ENCODE measurements at places on chromosomes 4 and X.

DNA sequence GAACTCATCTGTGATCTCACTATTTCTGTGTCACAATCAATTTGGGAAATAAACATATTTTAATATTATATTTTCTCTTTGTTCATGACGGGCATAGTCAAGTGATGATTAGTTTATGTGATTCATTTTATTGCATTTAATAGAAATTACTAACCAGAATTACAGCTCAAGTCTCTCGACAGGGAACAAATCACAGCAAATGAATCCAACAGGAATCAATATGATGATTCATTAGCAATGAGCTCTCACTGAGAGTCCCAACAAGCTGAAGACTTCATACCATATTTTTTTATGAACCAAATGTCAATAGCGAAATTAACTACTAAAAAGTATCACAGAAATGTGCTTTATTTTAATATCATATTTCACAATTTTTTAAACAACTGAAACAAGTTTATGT lies 649.7 kb downstream of the GRID2 start:
- no peak for DNase-seq

DNA sequence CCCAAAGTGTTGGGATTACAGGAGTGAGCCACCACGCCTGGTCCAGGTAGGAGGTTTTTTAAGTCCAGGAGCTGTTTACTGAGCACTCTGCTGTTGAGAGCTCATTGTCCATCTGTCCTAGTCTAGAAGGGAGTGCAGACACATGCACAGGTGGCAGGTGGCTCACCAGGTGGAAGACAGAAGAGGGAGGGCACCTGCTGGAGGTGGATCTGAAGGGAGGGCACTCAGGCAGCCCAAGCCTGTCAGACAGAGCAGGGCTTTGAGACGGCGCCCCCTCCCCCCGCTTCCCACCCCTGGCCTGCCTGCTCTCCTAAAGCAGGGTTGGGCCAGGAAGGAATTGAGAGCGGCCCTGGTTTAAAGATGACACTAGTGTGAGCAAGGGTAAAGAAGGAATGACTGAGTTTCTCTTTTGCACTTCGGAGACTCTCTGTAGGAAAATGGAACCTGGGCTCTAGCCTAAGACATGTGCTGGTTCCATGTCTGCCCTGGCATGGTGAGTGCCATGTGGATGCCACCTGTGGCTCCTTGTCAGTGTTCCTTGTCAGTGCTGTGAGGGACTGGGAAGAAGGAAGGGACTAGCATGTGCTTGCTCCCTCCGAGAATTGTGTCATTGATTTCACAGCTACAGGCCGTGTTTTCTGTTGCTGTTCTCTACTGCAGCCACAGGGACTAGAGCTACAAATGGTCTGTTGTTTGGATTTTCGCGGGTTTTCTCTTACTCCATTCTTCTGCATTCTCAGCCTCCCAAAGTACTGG lies 108.6 kb downstream of the TNIP2 start:
- no peak for DNase-seq

- DNase-seq: no peak
Measured at GRCh38 chr4:7353846-7354610, 80.7 kb downstream of the PSAPL1 start.

GRCh38 chr4:83782591-83782990 lies 246.7 kb downstream of the GPAT3 start:
- no peak for DNase-seq

DNA sequence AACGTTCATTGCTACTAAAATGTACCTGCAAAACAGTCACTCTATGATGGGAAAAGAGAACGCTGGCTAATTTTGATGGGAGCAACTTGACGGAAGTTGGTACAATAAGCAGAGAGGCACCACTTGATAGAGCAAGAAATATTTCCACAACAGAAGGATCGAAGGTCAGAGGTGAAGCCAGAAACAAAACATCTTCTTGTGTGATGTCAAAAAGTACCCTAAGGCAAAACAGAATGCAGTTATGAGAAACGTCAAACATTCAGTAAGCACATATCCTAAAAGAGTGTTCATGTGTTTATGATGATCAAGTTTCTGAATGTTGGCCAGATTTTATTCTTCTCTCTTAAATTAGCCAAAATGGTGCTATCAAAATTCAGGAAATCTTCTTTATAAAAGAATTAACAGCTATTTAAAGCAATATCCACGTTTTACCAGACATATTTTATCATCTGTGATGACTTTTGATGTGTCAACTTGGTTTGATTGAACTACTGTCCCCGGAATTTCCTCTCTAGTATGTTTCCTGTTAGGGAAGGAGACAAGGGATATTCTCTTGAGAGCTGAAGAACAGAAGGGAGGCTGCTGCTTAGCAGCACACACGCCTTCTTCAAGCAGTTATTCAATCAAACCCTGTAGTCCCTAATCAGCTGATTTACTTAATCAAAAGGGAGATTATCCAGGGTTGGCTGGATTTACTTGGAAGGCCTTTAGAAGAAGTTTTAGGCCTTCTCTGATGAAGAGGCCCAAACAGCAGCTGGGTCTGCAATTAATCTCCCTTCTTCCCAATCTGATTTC lies 15.7 kb downstream of the AASDH start:
- no peak for DNase-seq

- DNase-seq: no peak
Measured at GRCh38 chr4:17771284-17771908, 10.0 kb downstream of the FAM184B start.

DNA sequence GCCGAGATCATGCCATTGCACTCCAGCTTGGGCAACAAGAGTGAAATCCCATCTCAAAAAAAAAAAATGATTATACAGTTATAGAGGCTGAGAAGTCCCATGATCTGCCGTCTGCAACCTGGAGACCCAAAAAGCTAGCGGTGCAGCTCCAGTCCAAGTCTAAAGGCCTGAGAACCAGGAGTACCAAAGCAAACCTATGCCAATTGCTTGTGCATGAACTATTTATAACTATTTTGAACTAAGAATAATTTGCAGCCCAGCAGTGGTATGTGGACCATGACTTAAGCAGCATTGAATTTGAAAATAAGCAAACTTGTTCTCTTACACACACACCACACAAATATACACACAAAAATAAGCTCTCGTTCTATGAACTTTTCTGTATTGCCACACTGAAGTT lies 51.8 kb downstream of the TASL start:
- DNase-seq: no peak

DNA sequence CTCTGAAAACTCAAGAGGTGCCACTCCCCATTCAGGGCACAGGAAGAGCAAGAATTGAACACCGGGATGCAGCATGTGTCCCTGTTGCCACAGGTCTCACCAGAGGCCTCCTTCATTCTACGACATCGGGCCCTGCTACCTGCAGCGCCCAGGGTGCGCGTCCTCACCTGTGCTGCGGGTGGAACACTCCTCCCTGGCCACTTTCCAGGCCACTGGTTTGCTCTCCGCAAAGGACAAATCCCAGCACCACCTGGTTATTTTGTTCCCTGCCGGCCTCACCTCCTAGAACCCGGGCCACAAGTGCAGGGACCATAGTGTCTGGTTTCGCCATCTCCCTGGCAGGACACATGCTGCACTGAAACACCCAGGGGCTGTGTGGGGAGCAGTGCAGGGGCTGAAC lies 14.3 kb upstream of the FAM3A start:
- DNase-seq: no peak

DNA sequence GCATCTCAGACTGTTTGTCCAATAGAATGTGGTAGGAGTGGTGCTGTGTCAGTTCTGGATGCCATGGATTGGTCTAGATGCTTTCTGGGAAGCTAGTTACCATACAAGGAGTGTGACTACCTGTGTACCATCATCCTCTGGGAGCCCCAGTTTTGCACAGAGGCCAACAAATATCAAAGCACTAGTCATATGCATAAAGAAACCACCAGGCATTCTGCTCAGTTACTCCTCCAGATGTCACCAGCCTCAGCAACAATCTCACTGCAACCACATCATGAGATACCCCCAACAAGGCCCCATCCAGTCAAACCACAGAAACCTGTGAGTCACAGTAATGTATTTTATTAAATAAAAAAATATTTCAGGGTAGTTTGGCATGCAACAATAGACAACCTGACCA lies 435.8 kb upstream of the CPEB2 start:
- DNase-seq: peak; percentile 4

DNA sequence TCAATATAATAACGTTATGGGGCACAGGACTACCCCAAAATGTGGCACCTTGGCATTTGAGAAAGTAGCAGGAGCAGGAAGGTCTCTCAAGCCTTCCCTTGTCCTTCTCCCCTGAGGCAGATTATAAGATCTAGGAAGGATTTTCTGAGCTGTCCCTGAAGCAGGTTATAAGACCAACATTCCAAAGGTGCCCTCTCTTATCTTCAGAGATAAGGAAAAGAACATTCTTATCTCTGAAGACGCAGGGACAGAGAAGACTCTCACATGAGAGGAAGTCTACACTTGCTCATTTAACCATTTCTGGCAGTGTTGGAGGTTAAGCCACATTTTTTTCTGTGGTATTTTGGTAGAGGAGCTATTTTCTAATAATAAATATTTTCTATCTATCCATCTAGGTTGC lies 437.9 kb upstream of the MAOA start:
- DNase-seq: no peak

DNA sequence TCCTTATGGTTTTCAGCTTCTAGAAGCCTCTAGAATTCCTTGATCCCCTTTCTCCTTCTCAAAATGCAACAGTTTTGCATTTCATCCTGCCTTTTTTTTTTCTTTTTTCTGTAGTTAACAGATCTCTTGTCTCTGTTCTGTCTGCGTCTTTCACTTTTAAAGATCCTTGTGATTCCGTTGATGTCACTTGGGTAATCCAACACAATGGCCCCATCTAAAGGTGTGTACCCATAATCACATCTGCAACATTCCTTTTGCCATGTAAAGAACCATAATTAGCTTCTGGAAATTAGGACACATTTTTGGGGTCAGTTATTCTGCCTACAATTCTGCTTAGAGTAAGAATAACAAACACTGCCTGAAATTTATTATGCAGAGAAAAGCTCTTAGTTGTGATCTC lies 1180.9 kb upstream of the ADGRL3 start:
- DNase-seq: no peak

DNA sequence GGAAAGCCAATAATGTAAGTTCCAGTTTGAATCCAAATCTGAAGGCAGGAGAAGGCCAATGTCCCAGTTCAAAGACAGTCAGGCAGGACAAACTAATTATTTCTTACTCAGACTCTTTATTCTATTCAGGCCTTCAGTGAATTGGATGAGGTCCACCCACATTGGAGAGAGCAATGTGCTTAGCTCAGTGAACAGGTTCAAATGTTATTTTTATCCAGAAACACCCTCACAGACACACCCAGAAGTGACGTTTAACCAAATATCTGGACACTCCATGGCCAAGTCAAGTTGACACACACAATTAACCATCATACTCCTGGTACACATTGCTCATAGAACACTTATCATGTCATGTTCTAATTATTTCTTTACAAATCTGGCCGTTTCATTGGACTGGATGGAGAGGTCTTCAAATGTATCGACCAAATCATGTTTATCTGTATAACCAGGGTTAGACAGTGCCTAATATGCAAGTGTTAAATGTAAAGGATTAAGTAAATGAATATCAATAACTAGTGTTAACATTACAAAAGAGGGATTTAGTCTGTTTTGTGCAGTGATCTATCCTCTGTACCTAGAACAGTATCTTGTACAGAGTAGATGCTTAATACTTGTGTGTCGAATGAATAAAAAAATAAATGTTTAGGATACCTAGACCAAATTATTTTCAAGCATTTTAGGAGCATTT lies 27.1 kb upstream of the XK start:
- DNase-seq: no peak

DNA sequence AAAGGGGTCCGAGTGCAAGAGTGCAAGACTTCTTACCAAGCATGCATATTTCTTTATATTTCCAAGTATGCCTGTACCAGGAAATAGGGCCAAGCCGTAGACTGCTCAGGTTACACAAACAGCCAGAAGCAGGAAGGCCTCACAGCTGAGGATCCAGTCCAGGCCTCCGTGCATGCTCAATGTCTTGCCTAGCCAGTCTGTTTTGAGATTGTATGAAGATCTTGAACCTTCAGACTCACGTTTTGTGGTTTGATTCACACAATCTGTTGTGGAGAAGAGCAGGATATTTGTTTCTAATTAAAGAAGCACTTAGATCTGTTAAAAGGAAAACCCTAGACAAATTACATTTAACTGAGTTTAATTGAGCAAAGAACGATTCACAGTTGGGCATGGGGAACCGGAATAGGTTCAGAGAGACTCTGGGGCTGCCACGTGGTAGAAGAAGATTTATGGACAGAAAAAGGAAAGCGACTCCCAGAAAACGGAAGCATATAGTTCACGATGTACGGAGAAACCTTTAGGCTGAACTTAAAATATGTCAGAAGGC lies 1.2 kb downstream of the MGST2 start:
- peak; percentile 76 for DNase-seq

DNA sequence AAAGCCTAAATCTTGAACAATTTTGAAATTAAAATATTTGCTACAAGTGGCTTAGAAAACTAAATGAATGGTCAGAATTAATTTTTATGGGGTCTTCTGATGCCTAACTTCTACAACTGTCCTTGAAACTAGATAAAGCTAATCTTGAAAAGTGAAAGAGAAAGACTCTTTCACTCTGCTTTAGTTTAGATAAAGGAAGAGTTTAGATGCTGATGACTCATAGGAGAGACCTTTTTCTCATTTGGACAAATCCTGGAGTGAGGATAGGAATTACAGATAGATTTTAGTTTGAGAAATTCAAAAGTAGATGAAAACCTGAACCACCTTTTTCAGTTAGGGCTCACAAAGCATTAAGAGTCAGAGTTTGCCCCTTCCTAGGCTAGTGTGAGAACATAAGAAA lies 342.3 kb upstream of the GRID2 start:
- DNase-seq: no peak

DNA sequence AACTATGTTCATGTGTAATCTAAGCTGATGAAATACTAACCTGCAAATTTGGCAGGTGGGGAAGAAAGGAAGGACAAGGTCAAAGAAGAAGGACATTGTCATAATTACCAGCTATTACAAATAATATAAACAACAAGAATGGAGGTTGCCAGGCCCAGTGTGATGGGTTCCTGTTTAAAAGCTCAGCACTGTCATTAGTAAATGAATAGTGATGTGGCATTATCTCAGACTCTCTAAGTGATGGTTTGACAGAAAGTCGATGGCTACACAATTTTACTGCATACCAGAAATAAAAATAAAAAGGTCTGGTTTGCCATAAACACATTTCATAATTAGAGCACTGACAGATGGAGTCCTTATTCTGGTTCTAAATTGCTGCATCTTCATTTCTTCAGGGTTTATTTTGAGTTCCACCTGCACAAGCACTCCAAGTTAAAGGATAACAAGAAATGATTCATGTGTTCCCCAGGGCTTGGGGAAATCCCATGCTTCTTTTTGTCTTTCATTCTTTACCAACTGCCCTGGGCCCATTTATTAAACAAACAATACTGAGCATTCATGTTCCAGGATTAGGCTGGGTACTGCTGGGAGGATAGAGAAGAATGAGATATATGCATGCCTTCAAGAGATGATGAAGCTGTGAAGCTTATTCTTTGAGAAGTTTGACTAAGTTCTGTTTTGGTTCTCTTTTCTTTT lies 367.8 kb upstream of the RASGEF1B start:
- DNase-seq: no peak

DNA sequence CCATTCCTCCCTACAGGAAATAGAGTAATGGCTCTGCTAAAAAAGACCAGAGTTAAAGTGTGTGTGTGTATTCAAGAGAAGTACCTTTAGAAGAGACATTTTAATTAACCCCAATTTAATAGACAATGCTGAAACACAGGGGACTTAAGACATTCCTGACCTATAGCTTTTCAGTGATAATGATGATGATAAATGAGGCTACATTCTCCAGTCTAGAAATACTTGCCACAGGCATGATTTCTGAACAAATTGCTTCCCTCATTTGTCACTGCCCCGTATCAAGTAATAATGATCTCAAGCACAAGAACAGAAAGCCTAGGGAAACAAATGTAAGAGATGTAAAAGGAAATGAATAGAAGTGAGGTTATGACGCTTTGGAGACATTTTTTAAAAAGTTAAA lies 117.1 kb downstream of the UNC5C start:
- DNase-seq: no peak

Measured in hematopoietic multipotent progenitor cell treated with erythropoietin and hydrocortisone succinate and interleukin-3 and kit ligand, for 4 days (in vitro differentiated cells).